Naive thymus-derived CD8-positive, alpha-beta T cell (primary cell): ENCODE measurements at places on chromosomes 7 and 10.

- peak; percentile 74 for DNase-seq
These were observed 123.4 kb downstream of the NT5C2 start for GRCh38 chr10:103069453-103070331.

- DNase-seq = no peak
These were observed 138.9 kb downstream of the NOC3L start for GRCh38 chr10:94223702-94224370.

DNA sequence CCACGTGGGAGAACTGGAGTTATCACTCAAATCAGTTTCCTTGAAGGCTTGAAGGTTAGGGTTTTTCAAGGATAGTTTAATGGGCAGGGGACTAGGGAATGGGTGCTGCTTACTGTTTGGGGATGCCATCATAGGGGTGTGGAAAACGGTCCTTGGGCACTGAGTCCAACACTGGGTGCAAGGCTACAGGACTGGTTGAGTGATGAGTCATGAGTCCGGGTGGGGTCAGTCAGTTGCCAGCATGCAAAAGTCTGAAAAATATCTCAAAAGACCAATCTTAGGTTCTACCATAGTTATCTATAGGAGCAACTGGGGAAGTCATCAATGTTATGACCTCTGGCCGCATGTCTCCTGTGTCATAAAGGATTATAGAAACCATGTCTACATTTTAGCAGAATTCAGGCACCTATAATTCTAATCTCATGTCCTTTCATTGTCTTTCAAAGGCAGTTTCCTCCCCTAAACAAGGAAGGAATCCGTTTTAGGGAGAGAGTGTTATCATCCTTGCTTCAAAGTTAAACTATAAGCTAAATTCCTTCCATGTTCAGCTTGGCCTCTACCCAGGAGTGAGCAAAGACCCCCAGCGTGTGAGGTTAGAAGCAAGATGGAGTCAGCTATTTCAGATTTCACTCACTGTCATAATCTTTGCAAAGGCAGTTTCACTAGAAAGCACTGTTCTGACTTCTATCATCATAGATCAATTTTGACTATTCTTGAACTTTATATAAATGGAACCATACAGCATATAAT, 94.5 kb downstream of the COL26A1 start:
- no peak for DNase-seq

GRCh38 chr7:69803699-69804516, 205.6 kb downstream of the AUTS2 start:
- DNase-seq = no peak

DNA sequence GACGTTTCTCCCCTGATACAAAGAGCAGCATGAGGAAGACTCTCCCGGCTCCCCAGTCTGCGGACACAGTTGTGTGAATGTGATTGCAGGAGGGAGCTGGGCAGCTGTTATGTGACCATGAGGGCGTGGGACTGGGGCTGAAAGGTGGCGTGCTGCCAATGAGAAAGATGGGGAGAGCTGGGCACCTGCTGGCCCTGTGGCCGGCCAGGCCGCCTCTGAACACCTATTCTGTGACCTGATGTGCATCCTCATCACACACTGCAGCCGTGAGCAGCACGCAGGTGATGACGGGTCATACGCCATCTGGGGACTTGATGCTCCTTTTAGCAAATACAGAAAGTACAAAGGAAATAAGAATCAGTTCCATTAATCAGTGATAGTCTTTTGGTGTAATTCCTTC, 86.9 kb downstream of the MGMT start:
- no peak for DNase-seq

DNA sequence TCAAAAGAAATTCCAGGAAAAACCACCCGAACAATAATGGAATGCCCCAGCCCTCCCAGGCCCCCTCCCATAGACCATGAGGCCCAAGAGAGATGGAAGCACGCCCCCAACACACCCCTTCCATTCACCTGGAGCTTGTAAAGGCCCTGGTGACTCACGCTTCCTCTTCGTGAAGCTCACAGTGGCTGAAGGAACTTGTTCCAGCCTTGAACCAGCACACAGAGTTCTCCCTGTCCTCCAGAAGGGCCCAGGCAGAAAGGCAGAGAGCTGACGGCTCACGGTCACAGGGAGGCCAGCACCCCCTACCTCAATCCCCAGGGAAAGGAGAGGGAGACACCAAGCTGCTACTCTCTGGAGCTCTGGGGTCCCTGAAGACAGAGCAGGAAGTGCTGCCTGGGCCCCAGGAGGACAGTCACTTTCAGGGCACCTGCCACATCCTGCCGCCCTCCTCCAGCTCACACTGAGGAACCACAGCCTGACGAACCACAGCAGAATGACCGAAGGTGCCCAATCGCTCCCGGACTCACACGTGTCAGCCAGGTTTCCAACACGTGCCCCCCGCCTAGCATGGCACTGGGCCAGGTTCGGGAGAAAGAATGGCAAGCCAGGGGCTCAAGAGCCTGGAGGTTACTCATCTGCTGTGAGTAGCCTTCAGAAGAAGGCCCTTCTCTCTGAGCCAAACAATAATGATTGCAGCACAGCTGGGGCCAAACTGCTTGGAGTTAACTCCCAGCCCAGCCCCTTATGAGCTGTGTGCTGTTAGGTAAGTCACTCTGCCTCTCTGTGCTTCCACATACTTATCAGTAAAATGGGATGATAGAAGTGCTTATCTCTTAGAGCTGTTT, 52.8 kb downstream of the DLG5 start:
- no peak for DNase-seq

GRCh38 chr7:155948845-155949244, 136.6 kb upstream of the SHH start:
- no peak for DNase-seq

DNA sequence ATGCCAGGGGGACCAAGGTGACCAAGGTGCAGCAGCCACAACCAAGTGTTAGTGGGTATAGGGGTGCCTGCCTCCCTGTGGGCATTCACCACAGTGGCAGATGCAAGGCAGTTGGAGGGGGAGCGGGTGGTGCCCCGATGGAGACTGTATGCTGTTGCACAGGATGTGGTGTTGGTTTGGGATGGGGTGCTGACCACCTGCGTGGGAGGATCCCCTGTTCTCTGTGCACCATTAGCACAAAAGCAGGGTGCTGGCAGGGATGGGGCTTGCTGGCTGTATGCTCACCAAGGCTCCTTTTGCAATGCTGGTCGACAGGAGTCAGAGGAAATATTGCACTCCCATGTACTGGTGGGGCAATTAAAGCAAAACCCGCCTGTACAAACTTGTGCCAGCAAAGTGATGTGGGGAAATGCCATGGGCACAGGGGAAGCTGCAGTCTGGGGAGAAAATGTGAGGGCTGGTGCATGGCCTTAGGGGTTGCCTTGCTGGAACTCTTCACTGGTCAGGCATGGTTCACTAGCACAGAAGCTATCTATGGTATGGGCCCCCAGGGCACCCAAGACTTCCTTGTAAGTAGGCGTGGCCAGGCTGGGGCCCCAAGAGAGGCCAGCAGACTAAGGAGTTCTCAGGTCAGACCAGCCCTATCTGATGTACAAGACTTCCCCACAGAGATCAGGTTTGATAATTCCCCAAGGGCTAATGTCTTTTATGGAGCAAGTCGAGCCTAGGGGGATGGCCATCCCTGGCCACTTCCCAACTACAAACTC, 51.9 kb upstream of the GNAT3 start:
- DNase-seq = no peak

GRCh38 chr7:75866114-75866488, 12.7 kb upstream of the RHBDD2 start:
- no peak for DNase-seq

DNA sequence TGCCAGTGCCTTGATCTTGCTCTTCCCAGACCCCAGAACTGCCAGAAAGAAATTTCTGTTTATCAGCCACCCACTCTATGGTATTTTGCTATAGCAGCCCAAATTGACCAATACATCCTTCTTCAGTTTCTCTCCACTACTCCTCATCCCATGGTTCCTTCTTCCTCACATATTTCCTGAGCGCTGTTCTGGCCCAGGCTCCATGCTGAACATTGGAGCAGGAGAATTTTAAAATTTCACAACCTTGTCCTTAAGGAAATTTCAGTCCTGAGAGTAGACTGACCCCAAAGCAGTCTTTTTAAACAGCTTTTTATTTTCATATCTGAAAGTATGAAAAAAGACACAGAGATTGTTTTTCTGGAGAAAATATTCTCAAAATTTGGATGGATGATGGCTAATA, 297.1 kb downstream of the RNLS start:
- no peak for DNase-seq

GRCh38 chr7:32053204-32053603, 17.0 kb downstream of the PDE1C start:
- DNase-seq = no peak

- DNase-seq = no peak
These were observed 494 bp upstream of the RHBDD2 start for GRCh38 chr7:75878312-75878768.

GRCh38 chr10:124029559-124029958, 63.8 kb downstream of the CHST15 start:
- no peak for DNase-seq

DNA sequence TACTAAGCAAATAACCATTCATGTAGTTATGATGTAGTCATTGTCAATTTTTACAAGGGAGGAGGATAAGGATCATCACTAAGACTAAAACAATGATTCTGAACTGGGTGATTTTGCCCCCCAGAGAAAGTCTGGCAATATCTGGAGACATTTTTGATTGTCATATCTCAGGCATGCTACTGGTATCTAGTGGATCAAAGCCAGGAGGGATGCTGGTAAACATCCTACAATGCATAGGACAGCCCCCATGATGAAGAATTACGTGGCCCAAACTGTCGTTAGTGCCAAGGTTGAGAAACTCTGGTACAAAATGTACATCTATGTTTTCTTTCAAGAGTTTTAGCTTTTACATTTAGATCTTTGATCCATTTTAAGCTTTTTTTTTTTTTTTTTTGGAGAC, 57.3 kb downstream of the GBF1 start:
- no peak for DNase-seq

- no peak for DNase-seq
These were observed 120.1 kb upstream of the CHST15 start for GRCh38 chr10:124213471-124213870.

- DNase-seq = no peak
These were observed 217.8 kb upstream of the HPS1 start for GRCh38 chr10:98664329-98665042.

- DNase-seq = no peak
These were observed 227.2 kb upstream of the GRB10 start for GRCh38 chr7:51009716-51010496.

- DNase-seq = no peak
These were observed 506 bp upstream of the GNAI1 start for GRCh38 chr7:80134115-80134535.

GRCh38 chr7:64562256-64562625, 630 bp downstream of the ZNF680 start:
- DNase-seq = no peak

- peak; percentile 69 for DNase-seq
These were observed 96.5 kb upstream of the TARP start for GRCh38 chr7:38369816-38370493.

DNA sequence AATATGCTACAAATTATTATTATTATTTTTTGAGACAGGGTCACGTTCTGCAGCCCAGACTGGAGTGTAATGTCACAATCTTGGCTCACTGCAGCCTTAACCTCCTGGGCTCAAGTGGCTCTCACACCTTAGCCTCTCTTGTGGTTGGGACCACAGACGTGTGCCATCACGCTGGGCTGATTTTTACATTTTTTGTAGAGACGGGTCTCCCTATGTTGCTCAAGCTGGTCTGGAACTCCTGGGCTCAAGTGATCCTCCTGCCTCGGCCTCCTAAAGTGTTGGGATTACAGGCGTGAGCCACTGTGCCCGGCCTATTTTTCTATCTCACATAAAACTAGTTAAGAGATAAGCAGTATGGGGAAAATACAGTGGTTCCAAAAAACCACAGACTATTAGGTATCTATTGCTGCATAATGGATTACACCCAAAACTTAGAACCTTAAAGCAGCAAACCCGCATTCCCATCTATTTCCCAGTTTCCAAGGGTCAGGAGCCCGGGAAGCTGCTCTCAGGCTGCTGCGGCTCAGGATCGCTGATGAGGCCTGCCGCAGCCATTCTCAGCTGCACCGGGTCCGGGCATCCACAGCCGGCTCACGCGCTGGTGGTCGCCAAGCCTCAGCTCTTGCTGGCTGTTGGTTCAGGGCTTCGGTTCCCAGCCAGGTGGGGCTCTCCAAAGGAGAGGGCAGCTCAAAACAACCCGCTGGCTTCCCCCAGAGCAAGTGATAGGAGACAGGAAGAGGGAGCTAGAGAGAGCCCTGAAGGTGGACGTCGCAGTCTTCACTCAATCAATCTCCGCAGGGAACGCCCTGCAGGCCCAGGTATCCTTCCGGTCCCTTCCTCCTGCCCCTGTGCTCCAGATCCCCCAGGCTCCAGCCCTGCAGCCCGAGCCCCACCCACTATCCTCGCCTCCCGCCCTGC, 128.2 kb downstream of the UBE2H start:
- no peak for DNase-seq

- no peak for DNase-seq
These were observed 173.0 kb upstream of the RHEB start for GRCh38 chr7:151692721-151693120.

GRCh38 chr7:100013328-100013676, 2.1 kb upstream of the ZKSCAN1 start:
- no peak for DNase-seq

- DNase-seq = no peak
These were observed 242.5 kb downstream of the ELMO1 start for GRCh38 chr7:37206192-37206591.

- no peak for DNase-seq
These were observed 1.5 kb downstream of the FRAT1 start for GRCh38 chr10:97320480-97321031.

GRCh38 chr7:75892634-75893272, 13.9 kb downstream of the RHBDD2 start:
- DNase-seq = no peak

DNA sequence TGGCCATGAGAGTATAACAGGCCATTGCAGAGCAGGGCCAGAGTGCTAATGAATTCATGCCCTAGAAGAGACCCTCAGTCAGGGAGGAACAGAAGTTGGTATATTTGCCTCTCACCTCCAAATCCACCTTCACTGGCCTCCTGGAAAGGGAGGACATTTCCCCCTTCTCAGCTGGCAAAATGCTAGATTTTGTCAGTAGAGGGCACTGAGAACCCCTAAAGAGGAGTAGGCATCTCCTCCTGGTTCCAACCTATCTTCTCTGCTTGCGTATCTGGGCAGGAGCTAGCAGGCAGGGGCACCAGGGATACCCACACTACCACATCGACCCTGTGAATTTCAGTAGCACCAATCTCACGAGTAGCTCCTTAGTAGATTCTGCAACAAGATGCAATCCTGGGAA, 79.8 kb upstream of the GHITM start:
- DNase-seq = no peak

GRCh38 chr7:47280114-47280513, 301.8 kb downstream of the TNS3 start:
- DNase-seq = no peak

- DNase-seq = no peak
These were observed 5.2 kb downstream of the NOBOX start for GRCh38 chr7:144398291-144398690.

- DNase-seq = no peak
These were observed 92.4 kb downstream of the GLI3 start for GRCh38 chr7:42144604-42145003.
